ENCODE measurements at places on chromosomes 1 and 21. TPM values are rescaled to one million over a fixed set of nuclear protein-coding genes. Genes with fewer than 3 reads are reported as not detected.

DNA sequence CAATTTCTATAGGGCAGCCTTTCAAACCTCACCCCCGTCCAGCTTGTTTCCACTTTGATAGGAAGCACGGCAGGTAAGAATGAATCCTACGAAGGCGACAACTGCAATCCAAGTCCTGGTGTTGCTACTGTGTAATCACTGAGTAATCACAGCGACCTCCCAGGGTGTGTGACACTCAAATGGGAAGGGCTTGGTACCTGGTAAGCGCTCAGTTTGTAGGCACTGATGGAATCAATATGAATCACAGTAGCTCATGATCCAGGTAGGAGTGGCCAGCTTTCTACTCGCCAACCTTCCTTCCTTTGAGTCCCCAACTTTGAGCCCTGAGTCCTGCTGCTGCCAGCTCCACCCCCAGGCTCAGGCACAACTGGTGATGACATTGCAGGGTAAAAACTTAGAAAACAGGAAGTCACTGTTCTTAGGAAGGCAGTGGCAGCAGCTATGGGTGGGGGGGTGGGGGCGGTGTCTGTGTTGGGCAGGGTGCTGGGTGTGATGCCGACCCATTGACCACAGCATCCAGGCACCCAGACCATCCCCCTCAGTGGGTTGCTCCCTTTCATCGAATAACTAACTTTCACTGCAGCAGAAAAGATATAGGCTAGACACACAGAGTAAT is 70.7 kb downstream of the CD247 start:
- DNase-seq = peak; percentile 80

The CCDC17 gene
- total RNA-seq = 5.0 TPM

DNA sequence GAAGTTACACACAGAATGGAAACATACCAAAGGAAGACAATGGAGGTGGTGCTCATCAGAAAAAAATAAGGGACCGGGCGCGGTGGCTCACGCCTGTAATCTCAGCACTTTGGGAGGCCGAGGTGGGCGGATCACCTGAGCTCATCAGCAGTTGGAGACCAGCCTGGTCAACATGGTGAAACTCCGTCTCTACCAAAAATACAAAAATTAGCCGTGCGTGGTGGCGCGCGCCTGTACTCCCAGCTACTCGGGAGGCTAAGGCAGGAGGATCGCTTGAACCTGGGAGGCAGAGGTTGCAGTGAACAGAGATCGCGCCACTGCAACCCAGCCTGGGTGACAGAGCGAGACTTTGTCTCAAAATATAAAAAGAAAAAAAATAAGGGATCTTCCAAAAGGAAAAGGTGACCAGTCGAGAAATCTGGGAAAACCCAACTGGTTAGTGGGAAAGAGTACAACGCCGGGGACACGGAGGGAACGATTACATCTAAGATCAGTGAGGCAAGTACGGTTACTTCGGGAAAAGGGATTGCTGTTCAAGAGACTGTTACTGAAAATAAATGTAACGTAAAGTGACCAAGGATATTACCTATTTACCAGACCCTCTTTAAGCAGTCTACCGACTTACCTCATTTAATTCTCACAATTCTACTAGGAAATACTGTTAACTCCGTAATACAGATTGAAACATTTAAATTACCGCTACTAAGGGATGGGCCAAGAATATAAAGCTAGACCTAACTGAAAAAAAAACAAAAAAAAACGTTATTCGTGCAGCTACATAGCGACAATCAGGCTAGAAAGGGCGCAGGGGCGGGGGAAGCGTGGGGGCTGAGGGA is 822 bp downstream of the CCT3 start:
- peak; percentile 8 for DNase-seq

DNA sequence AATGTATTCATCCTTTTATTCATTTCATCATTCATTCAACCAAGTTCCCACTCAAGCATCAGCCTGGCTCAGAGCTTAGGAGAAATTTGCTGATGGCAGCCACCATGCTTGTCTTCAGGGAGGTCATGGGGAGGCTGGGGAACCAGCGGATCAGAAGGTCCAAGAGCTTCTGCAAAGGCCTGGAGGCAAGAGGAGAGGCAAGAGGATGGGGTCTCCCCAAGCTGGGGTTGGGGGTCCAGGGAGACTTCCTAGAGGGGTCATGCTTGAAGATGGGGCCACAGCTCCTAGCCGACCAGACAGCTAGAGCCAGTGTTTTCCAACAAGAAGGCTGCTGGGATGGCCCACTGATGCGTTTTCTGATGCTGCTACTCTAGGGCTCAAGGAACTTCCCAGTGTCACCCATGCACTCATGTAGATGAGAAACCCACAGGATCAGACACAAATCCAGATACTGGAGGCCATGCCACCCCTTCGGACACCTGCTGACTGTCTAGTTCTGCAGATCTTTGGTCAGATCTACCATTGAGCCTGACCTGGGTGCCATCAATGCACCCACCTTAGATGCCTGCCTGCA is 315.2 kb downstream of the AJAP1 start:
- no peak for DNase-seq

DNA sequence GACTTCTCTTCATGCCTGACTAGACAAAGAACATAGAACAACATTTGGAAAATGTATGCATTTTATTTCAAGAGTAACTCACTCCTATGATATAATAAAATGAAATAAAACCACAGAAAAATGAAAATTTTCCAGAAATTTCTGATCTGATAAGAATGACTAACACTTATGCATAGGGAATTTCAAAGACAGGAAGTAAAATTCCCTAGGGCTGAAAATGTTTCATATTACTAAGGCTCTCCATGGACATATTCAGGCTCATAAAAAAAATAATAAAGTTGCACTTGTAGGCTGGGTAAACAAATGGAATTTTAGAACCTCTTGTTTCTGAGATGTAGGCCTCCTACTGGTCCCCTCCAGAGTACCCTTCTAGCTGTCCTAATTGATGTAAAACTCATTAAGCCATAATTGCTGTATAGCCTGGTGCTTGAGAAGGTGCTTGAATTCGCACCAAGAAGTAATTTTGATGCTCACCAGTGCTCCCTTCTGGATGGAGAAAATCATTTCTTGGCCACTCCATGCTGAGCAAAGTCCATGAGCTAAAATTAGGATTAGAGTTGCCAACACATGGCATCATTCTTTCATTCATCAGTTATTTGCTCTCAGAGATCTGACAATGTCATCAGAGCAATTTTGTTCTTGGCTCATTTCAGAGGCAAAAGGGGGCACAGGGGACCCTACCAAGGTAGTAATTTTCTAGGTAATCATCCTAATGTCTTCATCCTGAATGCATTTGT is 641.0 kb upstream of the CAMK1G start:
- DNase-seq = no peak

The OR2L5 gene
- not detected for total RNA-seq

Data from OCI-LY7 (cell line).